ENCODE measurements at places on chromosomes 3 and 15.

DNA sequence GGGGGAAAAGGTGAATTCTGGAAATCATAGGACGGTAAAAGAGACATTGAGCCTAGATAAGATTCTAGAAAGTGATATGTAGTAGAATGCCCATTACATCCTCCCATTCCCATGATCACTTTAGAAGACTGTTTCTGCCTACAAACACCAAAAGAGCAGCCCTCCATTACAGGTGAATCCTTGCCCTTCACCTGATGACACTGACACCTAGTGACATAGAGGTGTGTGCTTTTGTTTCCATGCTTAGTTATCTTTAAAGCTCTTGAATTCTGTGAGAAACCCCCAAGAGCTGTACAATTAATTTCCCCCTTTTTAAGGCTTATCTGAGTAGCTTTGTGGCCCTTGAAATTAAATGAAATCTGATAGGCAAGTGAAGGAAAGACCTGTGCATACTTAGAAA, 8.3 kb upstream of the BBX start:
- no peak for DNase-seq

DNA sequence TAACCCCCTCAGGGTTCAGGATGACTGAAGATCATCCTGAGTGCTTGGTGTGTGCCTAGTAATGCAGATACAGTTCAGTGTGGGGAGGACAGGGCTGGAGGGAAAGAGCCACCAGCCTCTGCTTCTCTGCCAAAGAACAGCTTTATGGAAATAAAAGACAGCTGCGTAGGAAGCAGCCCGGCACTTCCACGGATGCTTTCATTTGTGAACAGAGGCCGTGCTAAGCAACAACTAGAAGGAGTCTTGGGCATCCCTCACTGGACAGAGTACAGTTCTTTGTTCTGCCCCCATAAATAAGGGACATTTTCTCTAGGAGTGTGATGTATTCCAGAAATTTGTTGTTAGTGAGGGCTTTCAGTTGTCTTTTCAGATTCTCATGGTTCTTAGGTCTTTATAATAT, 194.8 kb upstream of the RGMA start:
- no peak for DNase-seq

GRCh38 chr3:14791343-14791945, 27.3 kb upstream of the FGD5 start:
- DNase-seq = peak; percentile 12

- peak; percentile 86 for DNase-seq
Observed at GRCh38 chr15:94205366-94205765, 26.0 kb upstream of the MCTP2 start.

GRCh38 chr3:188680605-188681004, 491.2 kb upstream of the TPRG1 start:
- no peak for DNase-seq

Data from fibroblast of upper back skin (primary cell).